ENCODE measurements at places on chromosomes 11 and 22.

DNA sequence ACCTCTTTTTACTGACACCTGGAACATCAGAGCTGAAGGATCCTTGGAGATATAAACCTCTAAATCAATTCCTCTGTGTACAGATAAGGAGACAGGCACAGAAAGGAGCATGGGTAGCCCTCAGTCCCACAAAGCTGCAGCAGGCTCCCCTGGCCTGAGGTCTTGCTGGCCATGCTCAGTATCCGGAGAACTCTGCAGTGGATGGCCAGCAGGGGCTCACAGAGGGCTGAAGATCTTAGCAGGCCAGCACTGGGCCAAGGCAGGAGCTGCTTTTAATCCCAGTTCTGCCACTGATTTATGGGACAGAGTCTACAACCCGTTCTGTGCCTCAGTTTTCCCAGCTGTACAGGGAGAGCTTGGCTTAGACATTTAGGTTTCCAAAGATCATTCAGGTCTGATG, 52.6 kb upstream of the LRRC32 start:
- no peak for DNase-seq

GRCh38 chr22:46462726-46463371, 74.6 kb downstream of the CELSR1 start:
- DNase-seq = no peak

GRCh38 chr11:128621601-128622501, 34.5 kb upstream of the ETS1 start:
- no peak for DNase-seq

DNA sequence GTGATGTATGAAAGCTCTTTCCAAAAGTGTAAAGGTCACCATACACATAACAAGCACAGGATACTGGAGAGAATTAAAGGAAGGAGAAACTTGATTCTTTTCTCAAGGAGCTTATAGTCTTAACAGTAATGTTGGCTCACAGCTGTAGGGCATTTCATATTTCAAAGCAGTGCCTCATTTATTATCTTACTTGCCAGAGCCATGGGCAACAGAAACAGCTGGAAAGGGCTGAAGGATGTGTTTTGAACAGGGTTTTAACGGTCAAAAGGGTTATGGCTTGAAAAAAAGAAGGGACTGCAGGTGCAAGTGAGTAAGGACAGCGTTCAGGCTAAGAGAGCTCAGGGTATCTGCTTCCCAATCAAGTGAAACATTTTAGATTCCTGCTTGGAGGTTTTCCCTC, 2.7 kb upstream of the GRAMD1B start:
- no peak for DNase-seq

- no peak for DNase-seq
Measured at GRCh38 chr22:46625113-46625842, 5.1 kb downstream of the GRAMD4 start.

GRCh38 chr11:122633219-122633829, 22.2 kb upstream of the UBASH3B start:
- peak; percentile 79 for DNase-seq

DNA sequence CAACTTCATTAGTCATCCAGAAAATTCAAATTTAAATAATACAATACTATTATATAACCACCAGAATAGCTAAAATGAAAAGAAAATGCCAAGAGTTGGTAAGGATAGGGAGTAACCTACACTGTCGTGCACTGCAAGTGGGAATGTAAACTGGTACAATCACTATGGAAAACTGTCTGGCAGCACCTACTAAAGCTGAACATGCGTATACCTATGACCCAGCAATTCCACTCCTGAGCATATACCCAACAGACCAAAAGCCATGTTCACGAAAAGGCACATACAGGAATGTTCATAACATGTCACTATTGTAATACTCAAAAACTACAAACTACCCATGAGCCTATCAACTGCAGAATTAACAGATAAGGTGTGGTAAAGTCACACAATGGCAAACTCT, 32.7 kb downstream of the DENND5A start:
- DNase-seq = no peak

DNA sequence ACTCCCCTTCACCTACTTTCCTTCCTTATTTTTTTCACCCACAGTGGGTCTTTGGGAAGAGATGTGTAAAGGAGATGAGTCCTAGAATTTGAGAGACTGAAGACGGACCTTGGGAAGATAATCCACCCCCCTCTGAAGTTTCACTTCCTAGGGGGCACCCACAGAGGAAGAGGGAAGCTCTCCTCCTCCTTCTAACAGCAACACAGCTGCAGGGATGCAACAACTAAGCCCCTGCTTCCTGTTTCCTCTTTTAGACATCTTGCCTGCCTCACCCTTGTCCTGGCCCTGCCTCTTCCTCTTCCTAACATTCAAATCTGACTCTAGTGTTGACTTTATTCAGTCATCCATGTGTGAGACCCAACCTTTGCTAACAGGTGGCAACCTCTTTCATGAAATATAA, 424.6 kb downstream of the BUD13 start:
- DNase-seq = no peak

GRCh38 chr11:123421589-123421988, 8.5 kb upstream of the GRAMD1B start:
- peak; percentile 76 for DNase-seq

DNA sequence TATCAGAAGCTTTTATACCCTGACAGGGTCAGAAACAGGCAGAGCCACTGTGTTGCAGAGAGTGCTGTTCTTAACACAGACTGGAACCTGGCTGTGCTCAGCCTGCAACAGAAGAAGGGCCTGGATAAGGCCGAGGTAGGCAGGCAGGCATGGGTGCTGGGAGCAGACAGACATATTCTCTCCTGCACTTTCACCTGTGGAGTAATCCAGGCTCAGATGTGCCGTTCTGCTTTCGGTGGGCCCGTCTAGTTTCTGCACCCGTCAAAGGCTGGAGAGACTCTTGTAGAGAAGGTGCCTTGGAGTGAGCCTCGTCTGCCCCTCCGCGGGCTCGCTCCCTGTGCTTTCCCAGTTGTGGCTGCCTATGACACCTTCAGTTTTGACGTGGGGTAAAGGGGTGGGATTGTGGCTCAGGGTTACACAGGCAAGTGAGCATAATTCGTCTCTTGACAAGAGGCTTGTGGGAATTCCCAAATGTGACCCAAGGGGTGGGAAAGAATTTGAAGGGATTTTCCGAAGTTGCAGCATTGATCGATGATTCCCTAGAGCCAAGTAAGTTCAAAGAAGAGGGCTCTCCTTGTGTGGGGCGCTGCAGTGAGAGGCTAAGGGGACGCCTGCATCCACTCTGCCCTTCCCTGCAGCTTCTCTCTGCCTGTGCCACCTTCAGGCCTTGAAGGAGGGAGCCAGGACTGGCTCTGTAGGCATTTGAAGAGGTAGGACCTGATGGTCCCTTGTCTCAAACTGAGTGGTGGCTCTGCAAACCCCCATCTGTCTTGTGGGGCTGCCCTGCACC, 16.2 kb upstream of the ST3GAL4 start:
- no peak for DNase-seq

- DNase-seq = no peak
Measured at GRCh38 chr11:64751580-64751979, 7.6 kb upstream of the RASGRP2 start.

GRCh38 chr22:48636746-48637145, 1190.9 kb downstream of the BRD1 start:
- DNase-seq = no peak

DNA sequence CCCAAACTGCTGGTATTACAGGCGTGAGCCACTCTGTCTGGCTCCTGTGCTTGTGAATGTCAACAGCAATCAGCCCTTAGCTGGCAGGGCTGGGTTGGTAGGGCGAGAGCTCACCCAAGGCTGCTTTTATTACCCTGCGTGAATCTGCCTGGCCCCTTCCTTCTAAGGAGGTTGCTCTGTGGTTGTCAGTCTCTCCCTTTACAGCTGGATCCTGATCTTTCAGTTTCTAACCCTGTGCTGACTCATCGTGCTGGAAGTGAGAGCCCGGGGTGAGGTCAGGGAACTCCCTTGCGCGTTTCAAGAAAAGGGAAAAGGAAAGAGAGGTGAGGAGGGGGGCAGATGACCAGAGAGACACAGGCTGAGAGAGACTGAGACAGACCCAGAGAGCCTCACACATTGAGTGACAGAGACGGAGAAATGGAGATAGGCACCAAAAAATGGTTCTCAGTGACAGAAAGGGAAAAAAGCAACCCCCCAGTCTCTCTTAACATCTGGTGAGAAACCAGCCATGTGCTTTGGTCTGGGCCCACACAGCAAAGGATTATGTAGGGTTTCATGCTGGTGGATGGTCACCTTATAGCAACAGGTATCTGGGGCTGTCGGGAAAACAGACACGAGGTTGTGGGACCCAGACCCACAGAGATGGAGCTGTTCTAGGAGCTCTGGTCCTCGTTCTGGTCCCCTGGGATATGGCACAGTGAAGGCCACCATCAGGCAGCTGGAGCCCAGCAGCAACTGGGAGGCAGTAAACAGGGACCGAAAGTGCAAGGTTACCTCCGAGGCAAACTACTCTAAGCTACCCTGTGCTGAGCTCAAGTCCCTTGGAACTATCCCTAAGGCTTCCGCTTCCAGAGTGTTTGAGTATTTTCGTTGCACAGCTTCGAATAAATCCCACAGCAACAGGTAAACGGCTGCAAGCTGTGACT, 2.5 kb downstream of the TCN2 start:
- peak; percentile 82 for DNase-seq
